ENCODE measurements at places on chromosomes 13 and 19.

GRCh38 chr19:10173527-10173926, 21.2 kb downstream of the DNMT1 start:
- no peak for DNase-seq

GRCh38 chr13:31094331-31095015, 67.2 kb downstream of the HSPH1 start:
- DNase-seq = no peak

- DNase-seq = no peak
Measured at GRCh38 chr13:45439008-45439407, 20.8 kb upstream of the SLC25A30 start.

DNA sequence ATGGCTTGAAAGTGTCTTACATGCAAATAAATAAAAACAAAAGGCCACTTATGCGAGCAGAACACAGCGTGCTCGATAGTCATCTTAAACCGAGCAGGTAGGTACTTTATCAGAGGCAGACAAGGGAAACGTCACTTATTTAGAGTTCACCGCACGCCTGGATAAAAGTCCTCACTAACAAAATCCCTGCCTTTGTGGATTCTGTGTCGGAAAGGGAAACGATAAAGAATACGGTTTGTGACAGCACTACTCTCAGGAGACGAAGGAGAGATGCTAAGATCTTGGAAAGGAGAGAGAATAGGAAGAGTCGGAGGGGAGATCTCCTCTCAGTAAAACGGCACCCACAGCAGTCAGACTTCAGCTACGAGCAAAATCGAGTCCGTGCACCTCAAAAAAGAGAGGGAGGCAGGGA, 581 bp downstream of the RCBTB1 start:
- DNase-seq = no peak

DNA sequence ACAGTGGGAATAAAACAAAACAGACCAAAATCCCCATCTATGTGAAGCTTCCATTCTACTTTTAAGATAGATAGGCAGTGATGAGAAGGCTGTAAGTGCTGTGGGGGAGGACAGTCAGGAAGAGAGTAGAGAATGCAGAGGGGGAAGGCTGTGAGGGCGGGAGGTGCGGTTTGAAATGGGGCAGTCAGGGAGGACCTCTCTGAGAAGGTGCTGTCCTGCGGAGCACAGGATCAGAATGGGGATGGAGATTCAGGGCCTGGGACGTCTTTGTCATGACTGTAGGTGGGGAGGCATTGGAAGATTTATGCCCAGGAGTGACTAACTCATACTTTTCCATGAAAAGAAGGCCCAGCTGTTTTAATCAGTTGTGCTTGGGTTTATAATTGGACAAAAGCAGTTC, 3.9 kb upstream of the GPR183 start:
- no peak for DNase-seq

DNA sequence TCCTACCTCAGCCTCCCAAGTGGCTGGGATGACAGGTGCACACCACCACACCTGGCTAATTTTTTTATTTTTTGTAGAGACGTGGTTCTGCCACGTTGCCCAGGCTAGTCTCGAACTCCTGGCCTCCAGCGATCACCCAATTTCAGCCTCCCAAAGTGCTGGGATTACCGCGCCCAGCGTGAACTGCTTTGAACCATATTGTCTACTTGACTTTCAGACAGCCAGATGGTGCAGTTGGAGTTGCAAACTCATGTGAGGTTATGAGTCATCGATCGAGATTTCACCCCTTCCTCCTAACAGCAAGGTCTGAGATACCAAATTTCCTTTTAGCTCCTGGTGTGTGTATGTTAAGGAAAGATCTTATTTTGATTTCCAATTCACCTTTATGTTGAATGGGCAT, 2.7 kb downstream of the SLC27A1 start:
- DNase-seq = no peak

GRCh38 chr13:40275636-40276035, 390.8 kb downstream of the FOXO1 start:
- DNase-seq = no peak

GRCh38 chr13:72122661-72123255, 255.8 kb upstream of the DACH1 start:
- DNase-seq = no peak

DNA sequence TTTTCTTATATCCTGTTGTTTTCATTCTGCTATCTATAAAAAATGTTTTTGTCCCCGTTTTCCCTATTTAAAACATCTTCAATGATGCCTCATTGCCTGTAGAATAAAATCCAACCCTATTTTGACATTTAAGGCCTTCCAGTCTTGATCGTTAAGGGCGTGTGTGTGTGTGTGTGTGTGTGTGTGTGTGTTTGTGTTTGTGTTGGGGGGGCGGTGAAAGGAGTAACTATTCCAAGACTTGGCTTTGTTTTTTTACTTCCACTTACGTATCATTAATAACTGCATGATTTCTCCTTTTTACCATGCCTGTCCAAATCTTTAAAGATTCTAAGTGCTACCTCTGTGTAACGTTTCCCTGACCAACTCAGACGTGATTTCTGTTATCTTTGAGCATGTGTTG, 784 bp downstream of the PIBF1 start:
- DNase-seq = no peak

Data from smooth muscle cell of the brain vasculature (primary cell).